ENCODE measurements at places on chromosomes 11 and 22.

GRCh38 chr11:75504501-75504900 lies 21.2 kb downstream of the GDPD5 start:
- no peak for DNase-seq

GRCh38 chr11:130062026-130062425 lies 7.7 kb upstream of the APLP2 start:
- DNase-seq, result no peak

- DNase-seq, result no peak
Measured at GRCh38 chr11:118184784-118185579, 8.5 kb upstream of the SCN2B start.

- no peak for DNase-seq
Measured at GRCh38 chr11:68386331-68386978, 74.1 kb downstream of the LRP5 start.

GRCh38 chr22:46262449-46263215 lies 511 bp downstream of the PKDREJ start:
- DNase-seq, result no peak

- DNase-seq, result peak; percentile 64
Measured at GRCh38 chr22:42697542-42698013, 23.1 kb downstream of the A4GALT start.

GRCh38 chr11:45713573-45713972 lies 48.2 kb upstream of the CHST1 start:
- no peak for DNase-seq

DNA sequence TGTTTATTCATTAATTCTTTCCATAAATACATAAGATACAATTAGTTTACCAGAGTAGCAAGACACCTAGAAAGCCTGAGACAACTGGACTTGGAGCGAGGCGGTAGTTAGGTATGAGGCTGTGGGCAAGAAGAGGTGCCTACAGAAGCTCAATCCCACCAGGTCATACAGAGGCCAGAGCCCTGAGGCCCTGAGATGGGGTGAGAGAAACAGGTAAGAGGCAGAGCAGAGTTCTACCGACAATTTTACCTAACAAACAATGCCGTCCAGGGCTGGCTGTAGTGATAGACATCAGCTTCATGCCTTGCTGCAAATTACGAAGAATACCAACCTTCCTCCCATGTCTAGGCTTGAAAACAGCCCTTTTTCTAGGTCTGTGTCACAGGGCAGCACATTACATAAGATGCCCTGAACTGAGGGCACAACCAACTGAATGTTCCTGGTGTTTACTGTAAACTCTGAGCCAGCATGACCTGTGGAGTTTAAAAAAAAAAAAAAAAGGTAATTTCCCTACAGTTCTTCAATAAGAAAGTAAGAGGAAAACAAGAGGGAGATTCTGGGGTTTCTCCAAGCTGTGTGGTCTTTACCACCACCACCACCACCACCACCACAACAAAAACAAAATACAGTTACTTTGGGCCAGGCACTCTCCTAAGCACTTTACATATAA lies 105.8 kb downstream of the GAB2 start:
- DNase-seq, result no peak

DNA sequence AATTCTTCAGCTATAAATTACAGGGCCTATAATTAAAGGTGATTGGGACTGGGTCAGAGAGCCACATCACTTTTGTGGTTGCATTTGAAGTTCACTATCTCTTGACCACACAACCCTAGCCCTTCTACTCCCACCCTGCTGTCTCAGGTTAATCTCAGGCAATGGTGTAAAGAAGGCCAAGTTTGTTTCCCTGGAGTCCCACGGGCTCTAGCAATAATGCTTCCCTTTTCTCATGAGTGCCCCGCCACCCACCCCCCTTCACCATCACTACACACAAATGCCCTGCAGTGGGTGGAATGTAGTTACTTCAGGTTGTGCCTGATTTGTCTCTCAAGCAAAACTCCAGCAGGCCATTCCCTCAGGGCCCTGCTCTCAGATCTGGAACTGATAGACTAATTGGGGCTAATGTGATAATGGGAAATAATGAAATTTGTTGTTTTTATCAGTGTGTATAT lies 1.8 kb upstream of the EHF start:
- no peak for DNase-seq

- DNase-seq, result no peak
Measured at GRCh38 chr22:21861264-21861848, 6.1 kb downstream of the MAPK1 start.

DNA sequence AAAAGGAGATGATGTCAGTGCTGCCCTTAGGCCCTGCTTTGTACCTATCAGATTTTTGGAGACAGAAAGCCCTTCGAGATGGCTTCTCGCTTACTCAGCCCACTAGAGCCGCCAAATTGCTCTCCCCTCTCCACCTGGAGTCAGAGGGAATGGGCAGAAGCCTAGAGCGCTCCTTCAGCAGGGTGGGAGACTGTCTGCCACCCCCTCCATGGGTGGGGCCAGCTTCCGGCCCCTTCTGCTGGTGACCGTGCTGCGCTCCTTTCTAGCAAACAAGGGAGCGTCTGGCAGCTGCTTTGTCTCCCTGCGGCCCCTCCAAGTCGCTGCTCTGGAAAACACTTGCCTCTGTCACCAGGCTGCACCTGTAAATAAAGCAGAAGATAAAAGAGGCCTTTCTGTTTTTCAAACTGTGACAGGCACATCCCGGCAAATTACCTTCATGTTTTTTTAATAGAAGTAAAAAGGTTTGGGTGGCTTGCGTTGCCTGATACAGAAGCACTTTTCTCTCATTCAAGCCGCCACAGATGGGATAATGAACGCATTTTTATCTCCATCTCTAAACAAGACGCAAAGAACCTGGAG lies 145.7 kb upstream of the NECTIN1 start:
- no peak for DNase-seq

DNA sequence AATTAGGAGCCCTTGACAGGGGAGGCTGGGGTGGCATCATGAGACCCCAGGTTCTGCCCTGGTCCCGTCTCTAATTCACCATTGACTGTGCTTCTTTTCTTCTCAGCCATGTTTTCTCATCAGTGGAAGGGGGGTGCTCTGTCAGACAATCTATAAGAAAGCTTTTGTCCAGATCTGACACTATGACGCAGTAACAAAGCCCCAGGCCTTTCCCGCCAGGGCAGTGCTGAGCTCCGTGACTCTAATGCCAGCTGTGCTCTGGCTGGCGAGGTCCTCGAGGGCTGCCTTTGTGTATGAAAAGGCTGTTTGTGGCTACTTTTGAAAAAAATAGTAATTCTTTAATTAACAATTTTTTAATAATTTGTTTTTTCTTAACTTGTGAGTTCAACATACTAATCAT lies 3.2 kb downstream of the CD6 start:
- DNase-seq, result no peak

DNA sequence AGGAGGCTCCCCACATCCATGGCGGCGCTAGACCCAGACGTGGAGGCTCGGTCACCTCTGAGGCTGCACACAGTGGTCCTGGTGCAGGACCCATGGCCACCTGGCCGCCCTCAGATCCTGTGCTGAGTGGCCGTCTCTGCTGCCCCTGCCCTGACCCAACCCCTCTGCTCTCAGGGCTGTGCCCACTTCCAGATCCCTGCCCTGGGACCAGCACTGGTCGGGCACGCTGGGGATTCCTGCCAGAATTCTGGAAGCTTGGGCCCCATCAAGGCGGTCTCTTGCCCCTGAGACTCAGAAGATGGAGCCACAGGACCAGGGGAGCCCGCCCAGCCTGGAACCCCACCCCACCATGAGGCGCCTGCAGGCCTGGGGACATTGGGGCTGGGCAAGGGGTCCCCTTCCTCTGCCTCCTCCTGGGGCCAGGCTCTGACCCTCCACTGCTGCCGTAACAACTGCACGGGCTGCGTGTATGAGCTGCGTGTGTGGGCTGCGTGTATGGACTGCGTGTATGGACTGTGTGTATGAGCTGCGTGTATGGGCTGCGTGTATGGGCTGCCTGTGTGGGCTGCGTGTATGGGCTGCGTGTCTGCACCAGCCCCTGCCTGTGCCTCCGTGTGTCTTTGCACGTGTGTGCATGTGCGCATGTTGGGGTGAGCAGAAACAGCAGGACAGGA lies 48.7 kb downstream of the IGLL1 start:
- no peak for DNase-seq

GRCh38 chr11:125939081-125939521 lies 6.7 kb upstream of the VSIG10L2 start:
- DNase-seq, result no peak

DNA sequence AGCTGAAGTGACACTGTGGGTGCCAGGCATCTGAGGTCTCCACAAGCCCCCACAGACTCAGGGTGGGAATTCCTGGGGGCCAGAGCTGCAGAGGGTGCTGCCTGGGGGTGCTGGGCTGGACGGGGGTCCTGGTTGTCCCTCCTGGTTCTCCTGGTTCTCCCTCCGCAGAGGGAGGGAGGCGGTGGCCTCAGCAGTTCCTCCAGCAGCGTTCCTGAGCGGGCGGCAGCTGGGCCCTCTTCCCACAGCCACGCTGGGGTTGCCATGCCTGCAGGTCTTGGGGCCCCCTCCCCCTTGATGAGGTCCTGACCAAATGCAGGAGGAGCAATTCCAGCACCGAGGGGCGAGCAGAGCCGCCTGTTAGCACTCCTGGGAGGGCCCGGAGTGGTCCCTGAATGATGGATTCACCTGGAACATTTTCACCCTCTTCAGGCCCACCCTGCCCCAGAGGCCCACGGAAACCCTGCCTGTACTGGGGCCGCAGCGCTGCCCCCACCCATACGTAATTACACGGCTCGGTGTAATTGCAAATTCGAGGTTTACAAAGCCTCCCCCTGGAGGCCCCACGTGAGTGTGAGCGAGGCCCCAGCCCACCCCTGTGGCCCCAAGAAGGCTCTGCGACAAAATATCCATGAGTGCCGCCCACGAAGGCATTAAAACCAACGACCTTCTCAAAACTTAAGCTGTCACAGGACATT lies 635 bp downstream of the C11orf21 start:
- no peak for DNase-seq

DNA sequence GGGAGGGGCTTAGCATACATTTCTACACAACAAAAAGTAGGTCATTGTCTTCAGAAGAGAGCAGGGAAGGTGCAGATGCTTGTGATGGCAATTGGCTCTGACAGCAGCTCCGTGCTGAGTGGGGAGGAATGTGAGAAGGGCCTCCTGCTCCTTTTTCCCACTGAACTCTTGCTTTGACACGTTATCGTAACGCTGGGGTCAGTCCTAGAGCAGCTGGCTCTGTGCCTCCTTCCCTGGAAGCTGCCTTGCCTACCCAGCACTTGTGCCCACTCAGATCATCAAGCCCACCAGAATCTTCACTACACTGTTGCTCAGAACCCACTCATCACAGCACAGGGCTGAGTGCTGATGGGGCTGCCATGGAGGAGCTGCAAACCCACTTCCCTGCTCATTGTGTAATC lies 14.9 kb upstream of the NAV2 start:
- no peak for DNase-seq

DNA sequence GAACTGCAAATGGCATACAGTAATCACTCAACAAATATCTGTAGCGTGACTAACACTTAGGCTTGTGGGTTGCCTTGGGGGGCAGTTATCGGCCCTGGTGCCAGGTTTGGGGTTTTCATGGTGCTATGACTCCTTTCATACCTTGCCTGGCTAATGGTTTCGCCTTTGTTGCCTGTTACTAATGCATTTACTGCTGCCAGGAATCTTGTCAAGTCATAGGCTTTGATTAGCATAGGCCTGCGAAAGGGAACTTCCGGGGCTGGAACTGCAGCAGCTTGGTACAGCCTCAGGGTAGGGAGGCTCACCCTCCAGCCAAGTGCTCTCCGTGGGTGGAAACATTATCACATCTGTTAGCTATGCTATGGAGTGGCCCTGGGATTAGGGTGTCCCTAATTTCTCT lies 13.2 kb downstream of the SLC25A18 start:
- DNase-seq, result no peak

- no peak for DNase-seq
Measured at GRCh38 chr11:75059299-75059698, 37.4 kb downstream of the OR2AT4 start.

DNA sequence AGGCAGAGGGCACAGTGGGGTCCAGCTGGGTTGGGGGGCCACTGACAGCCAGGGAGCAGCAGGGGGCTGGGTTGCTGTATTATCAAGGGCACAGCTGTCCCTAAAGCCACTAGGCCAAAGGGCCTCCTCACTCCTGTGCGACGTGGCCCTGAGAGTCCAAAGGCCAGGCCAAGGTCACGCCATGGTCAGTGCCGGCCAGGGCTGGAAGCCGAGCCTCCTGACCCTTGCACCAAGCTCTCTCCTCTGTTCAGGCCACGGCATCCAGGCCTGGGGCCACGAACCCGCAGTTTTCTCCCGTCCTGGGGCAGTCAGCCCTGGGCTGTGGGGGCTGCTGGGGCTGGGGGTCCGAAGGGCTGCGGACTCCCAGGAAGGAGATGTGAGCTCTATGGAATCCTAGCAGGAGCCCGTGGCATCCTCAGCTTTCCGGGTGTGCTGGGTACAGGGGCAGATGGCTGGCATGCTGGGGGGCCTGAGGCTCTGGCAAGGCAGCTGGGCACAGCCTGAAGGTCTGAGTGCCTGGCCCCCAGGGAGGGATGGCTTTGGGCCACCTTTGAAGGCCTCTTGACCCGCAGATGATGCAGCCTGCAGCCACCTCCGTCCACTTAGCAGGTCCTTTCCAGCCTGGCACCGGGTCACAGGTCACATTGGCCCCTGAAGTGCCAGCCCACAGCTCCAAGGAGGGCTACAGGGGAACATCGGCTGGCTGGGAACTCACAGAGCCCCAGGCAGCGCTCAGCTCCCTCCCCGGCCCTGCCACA lies 17.3 kb upstream of the PPARA start:
- DNase-seq, result no peak

DNA sequence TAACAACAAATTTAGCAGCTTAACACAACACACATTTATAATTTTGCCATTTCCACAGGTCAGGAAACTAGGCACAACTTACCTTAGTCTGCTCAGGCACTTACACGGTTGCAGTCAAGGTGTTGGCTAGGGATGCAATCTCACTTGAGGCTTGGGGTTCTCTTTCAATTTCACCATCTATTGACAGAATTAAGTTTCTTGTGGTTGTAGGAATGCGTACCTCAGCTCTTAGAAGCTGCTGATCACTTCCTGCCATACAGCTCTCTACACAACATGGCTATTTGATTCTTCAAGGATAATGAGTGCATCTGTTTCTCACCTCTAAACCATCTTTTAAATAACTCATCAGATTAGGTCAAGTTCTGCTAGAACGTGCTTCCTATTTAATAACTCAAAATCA lies 968.1 kb downstream of the LRRC4C start:
- no peak for DNase-seq

DNA sequence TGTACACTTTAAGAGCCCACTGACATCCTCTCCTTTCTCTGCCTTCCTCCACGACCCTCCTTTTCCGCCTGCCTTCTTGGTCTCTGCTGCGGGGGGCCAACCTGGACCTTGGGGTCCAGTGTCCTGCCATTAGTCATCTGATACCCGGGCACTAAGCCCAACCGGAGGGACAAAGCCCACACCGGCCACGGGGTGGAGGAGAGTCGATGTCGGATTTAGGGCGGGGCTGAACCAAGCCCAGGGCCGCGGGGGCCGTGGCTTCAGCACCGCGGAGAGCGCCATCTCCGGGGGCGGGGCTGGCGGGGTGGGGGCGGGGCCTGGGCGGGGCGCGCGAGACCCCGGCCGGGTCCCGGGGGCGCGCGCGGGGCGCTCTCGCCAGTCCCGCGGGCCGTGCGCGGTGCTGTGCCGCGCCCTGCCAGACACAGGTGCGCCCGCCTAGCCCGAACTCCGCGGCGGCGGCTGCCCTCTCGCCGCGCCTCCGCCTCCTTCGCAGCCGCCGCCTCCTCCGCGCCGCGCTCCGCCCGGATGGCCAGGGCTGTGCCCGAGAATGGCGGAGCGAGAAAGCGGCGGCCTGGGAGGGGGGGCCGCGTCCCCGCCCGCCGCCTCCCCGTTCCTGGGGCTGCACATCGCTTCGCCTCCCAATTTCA lies at the start of gene MAPK8IP1:
TSS of gene MAPK8IP1 (plus strand) at position 378 of the 647 bp plus-strand sequence. CDS start at position 548, 170 bp downstream.
- peak; percentile 83 for DNase-seq

All from HuH-7.5 (cell line).